Activated CD4-positive, alpha-beta T cell treated with anti-CD3 and anti-CD28 coated beads, Interleukin-2, amount 50 U/mL, for 48 hours (primary cell): ENCODE measurements at places on chromosomes 2 and 18.
A peak's percentile ranks its signal among the peaks of the same experiment; 100 is the strongest.

DNA sequence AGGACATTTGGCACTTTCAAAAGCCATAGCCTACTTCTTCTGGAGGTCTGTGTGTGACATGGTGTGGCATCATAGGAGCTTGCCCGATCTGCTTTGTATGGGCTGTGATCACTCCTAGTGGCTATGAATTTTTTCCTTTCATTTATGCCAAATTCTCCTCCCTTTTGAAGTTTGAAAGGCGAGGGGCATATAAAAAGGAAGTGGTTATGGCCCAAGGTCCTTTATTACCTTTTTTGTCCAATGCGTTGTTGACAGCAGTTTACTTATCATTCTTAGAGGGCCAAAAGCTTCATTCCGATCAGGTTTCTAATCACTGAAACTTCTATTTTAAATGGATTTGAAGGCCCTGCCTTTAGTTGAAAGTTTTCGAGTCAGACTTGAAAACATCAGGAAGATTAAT is 224.3 kb upstream of the FOSL2 start:
- DNase-seq: no peak

DNA sequence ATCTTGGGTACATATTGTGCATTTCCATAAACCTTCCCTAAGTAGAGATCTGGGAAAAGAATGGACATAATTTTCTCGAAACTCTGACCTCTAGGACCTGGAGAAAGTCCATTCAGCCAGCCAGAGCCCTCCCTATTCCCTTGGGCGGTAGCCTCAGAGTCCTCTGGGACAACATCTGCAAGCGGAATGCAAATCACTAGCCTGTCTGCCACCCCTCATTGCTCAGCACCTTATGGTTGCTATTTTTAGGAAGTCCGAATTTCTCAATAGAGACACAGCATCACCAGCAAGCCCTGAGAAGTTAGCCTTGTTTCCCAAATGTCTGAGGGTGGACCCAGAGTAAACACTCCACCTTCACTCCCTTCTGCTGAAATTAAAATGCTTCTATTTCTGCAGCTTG is 17.6 kb upstream of the CD28 start:
- no peak for DNase-seq

- DNase-seq: peak; percentile 46
Observed at GRCh38 chr2:73987109-73987947, 2.6 kb downstream of the TET3 start.

GRCh38 chr2:164785457-164785856 is 56.2 kb downstream of the COBLL1 start:
- DNase-seq: no peak

DNA sequence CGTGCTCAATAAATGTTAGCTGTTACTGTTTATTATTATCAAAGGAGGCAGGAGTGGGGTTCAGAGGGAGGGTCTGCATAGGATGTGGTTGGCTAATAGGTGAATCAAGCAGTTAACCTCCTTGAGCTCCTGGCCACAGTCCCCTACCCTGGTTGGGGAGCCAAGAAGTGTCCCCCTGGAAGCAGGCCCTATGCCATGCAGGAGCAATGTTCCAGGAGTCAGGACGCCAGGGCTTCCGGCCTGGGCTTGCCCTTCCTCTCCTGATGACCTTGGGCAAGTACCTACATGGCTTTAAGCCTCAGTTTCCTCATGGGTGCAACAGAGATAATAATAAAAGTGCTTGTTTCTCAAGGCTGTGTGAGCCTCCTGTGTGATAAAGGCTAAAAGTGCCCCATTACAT is 84.9 kb downstream of the DYSF start:
- DNase-seq: no peak

- DNase-seq: no peak
Observed at GRCh38 chr2:15836689-15837610, 103.4 kb upstream of the MYCN start.

- DNase-seq: no peak
Observed at GRCh38 chr2:143732076-143732475, 602.9 kb downstream of the ARHGAP15 start.

DNA sequence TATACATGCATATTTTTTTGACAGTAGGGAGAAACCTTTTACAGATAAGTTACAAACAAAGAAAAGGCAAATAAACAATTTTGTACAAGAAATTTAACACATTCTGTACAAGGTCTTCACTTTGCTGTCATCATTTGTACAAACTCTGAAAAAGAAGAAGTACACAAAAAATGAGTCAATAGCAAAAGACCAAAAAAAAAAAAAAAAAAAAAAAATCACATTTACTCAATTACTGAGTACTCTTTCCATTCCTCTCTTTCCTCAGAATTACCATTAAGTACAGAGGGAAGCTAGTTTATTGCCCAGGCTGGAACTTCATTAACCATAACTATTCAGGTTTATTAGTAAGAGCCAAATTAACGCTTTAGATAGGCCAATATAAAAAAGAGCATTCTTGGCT is 5.6 kb upstream of the STPG4 start:
- no peak for DNase-seq

- DNase-seq: no peak
Observed at GRCh38 chr2:156430236-156430979, 5.8 kb upstream of the GPD2 start.

GRCh38 chr18:61362511-61362910 is 29.3 kb downstream of the CDH20 start:
- DNase-seq: no peak

GRCh38 chr2:58649756-58650155 is 408.6 kb upstream of the FANCL start:
- DNase-seq: no peak

DNA sequence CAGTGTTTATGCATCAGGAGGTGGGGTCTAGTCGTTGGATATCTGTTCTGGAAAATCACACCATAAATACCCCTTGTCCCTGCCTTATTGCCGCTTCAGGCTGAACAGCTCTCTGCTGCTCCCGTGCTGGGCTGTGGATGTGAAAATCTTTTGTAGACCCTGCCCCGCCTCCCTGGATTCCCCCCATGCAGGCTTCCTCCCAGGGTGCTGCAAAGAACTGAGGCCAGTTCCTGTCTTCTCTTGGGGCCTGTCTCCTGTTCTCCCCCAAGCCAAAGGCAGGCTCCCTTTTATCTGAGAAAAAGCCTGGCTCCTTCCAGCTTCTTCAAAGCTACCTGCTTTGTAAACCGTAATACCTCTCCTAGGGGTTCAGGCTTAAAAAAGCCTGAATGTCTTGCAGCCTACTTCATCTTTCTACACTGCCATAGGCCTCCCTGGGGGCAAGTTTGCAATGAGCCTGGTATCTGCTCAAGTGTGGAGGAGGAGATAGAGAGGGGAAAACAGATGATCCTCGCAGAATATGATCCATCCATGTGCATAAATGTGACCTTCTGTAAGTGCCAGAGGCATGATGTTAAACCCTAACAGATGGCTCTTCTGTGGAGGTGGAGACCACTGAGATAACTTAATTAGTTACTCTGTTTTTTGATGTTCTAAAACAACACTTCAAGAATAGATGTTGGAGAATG is 55.3 kb downstream of the VWA3B start:
- no peak for DNase-seq

GRCh38 chr2:68171146-68171545 is 13.5 kb downstream of the PNO1 start:
- no peak for DNase-seq

GRCh38 chr2:239285071-239285931 is 115.5 kb downstream of the HDAC4 start:
- peak; percentile 37 for DNase-seq

DNA sequence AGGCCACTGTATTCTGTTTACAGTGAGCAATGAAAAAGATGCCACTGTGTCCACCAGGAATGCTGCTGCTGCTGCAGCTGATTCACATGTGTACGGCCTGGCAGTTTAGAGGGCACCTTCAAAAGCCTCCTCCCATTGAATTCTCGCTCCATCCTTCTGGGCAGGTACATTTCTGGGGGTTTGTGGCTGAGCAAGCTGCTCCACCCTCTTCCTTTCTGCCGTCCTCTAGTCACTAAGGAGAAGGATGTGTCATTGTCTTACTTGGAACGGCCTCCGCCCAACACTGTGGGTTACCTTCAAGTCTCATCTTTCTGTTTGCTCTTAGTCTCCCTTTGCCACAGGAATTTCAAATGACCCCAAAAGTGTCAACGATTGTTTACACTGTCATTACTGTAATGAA is 182.0 kb downstream of the ZBTB7C start:
- DNase-seq: no peak

GRCh38 chr2:14015113-14015630 is 617.3 kb upstream of the LRATD1 start:
- no peak for DNase-seq

- no peak for DNase-seq
Observed at GRCh38 chr18:66708646-66709045, 104.8 kb upstream of the CDH19 start.

- DNase-seq: no peak
Observed at GRCh38 chr2:234193977-234194563, 143.6 kb downstream of the SPP2 start.

- DNase-seq: no peak
Observed at GRCh38 chr2:39524061-39524460, 87.0 kb upstream of the MAP4K3 start.

DNA sequence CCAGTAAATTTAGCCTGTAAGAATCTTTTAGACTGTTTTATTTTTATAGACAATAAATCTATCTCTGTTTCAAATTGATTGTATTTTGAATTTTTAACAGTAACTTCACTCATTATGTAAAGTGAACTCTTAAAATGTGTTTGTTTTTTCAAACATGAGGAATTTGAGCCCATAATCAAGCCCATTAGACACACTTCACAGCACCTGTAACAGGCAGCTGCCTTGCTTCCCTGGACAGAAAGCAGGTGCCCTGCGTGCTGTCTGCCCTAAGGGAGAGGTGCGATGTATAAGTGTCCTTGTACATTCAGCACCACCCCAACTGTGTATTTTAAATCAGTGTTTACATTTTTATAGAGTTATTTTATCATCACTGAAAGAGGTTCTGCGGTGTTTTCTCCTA is 186.5 kb upstream of the TPO start:
- no peak for DNase-seq

DNA sequence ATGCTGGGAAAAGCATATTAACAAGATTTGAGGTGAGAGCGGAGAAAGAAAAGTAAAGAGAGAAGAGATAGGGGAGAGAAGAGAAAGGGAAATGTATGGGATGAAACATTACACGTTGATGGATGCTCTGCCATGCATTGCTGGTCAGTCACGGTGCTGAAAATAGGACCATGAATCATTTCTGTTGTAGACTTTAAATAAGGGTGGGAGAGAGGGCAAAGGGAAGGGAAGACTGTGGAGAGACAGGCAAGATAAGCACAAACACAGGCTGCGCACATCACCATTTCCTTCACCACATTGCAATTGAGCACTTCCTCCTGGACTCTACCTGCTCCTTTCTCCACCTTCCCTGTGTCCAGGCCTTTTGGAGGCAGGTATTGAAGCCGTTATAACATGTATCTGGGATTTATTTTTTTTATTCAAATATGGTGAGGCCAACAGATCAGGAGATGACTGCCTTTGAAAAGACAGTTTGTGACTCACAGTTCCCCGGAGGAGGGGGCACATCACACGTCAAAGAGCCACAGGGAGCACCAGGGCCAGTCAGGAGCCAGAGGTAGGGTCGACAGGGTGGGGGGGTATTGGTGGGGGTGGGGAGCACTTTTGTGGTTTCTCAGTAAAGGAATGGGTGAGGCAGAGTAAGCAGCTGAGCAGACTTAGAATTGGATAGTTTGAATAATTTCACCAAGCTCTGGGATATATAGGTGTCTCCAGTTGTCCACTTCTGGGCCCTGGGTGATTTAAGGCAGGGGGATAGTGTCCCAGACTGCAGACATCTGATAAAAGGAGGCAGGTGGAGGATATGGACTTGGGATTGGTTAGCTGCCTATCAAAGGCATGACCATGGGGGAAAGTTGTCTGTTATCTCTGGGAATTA is 372.8 kb upstream of the ST6GAL2 start:
- DNase-seq: no peak

DNA sequence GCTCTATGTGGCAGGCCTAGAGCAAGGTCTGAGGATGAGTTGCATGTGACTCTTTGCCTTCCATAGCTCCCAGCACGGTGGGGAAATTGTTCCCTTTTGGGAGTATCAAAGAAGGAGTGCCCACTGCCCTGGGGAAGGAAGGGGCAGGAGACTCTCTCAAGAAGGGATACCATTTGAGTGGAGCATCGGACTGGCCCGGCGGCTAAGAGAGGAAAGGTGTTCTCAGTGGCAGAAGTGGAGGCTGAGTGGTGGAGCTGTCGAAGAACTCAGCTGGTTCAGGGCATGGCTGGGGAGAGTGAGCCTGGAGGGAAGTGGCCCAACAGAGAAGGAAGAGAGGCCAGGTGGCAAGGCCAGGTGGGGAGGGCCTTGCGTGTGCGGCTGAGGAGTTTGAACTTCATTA is 235.2 kb downstream of the DYSF start:
- DNase-seq: no peak

DNA sequence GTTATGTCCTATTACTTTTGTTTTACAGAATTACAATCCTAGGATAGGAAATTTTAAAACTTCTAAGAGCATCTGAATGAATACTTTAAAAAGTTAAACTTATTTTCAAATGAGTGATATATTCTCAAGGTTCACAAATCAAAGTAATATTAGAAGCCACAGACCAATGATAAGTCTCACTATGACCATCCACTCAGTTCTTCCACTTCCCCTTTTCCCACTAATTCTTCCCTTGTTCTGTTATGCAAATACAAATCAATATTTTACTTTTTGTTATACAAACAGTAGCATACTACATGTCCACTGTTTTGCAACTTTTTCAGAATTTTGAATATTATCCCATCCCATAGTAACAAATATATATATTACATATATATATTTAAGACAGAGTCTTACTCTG is 20.2 kb downstream of the USP37 start:
- DNase-seq: no peak

GRCh38 chr18:58962336-58962735 is 97.7 kb downstream of the ZNF532 start:
- DNase-seq: no peak

GRCh38 chr2:239692362-239692851 is 291.6 kb upstream of the HDAC4 start:
- no peak for DNase-seq

- no peak for DNase-seq
Observed at GRCh38 chr2:201452058-201452921, 750 bp downstream of the STRADB start.

DNA sequence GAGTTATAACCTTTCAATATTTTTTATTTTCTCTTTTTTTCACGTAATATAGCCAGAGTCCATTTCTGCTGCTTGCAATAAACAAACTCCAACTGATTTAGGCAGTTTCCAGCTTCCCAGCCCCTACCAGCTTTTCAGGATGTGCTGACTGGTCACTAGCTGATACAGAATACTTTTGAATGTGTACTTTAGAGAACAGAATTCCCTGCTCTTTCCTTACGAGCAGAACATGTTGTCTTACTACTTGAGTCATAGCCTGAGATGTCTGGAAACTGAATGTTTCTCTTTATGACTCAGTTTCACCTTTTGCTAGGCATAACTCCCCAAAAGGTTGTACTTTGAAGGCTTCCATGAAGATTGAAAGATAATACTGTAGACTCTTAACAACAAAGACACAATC is 44.5 kb upstream of the KCNE4 start:
- no peak for DNase-seq

DNA sequence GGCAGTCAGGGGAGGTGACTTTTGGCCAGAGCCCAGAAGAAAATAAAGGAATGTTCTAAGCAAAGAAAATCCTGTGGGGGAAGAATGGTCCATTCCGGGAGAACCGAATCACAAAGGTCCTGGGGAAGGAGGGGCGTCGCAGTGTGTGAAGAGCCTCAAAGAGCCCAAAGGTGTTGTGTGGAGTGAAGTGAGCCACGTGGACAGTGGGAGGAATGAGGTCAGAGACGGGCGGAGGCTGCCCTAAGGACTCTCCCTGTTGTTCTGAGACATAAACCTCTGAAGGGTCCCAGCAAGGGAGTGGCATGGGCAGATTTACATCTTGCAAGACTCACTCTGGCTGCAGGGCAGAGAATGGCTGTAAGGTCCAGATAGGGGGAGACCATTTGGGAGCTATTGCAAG is 91.3 kb upstream of the SEC11C start:
- DNase-seq: no peak

- no peak for DNase-seq
Observed at GRCh38 chr2:98768384-98769113, 37.6 kb upstream of the MGAT4A start.
